Fibroblast of pulmonary artery (primary cell): ENCODE measurements at places on chromosomes 5 and 9.

GRCh38 chr5:69083412-69083811, 10.4 kb upstream of the SLC30A5 start:
- DNase-seq: peak; percentile 21

- DNase-seq: no peak
Measured at GRCh38 chr5:7808998-7809397, 41.9 kb downstream of the CFAP90 start.

DNA sequence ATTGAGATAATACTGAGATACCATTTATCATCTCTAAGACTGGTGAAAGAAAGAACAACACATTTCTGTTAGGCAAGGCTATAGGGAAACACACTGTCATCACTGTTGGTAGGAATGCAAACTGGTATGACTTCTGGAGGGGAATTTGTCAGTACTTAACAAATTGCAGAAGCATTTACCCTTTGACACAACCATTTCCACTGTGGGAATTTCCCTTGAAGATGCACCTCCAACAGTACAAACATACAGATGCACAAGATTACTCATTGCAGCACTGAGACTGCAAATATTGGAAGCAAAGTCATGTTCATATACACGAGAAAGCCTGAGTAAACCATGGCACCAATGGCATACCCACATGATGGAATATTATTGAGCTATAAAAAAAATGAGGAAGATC, 17.6 kb downstream of the GM2A start:
- peak; percentile 50 for DNase-seq

GRCh38 chr5:58274191-58274590, 185.7 kb downstream of the PLK2 start:
- peak; percentile 12 for DNase-seq

DNA sequence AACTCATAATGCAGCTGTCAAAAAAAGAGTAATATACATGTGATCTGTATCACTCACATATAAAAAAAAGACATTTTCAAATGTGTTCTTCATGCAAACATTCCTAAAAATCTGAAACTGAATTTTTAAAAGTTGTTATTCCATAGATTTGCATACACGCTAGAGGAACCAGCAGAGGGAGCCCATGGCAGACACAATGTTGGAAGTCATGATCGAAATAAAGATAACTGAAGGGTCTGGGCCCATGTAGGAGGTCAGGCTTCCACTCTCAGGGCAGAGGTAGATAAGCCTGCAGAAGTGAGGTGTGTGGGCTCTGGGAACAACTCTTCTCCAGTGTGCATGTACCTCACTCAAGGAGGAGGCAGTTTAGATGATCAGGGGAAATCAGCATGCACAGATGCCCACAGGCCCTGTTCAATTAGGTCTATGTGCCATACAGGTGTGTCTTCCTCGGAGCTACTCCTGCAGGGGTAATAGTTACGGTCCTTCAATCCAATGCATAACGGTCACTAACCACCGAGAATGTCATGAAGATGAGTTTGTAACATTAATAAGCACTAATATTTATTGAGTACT, 208.6 kb downstream of the EPB41L4A start:
- peak; percentile 57 for DNase-seq

- no peak for DNase-seq
Measured at GRCh38 chr5:163497315-163497714, 8.1 kb upstream of the MAT2B start.

GRCh38 chr5:111707630-111708164, 49.3 kb downstream of the NREP start:
- no peak for DNase-seq

- DNase-seq: peak; percentile 70
Measured at GRCh38 chr5:172769616-172770373, 1.2 kb downstream of the DUSP1 start.

DNA sequence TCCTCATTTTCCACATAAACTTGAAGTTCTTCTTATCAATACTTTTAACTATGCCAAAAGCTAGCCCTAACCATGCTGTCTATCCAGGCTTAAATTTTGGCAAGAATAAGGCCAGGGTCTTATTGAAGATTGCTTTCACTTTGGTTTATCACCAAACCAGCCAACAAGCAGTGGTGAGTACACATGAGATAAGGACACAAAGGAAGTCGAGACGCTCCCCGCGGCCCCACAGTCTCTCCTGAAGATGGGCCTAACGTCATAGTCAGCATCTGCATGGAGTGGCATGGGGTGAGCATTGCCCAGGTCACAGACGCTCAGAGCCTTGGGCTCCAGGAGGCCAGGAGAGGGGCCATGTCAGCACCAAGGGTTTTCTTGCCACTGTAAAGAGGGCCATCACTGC, 80.3 kb downstream of the ATPSCKMT start:
- DNase-seq: no peak

GRCh38 chr5:154749491-154749890, 5.7 kb upstream of the LARP1 start:
- DNase-seq: no peak

DNA sequence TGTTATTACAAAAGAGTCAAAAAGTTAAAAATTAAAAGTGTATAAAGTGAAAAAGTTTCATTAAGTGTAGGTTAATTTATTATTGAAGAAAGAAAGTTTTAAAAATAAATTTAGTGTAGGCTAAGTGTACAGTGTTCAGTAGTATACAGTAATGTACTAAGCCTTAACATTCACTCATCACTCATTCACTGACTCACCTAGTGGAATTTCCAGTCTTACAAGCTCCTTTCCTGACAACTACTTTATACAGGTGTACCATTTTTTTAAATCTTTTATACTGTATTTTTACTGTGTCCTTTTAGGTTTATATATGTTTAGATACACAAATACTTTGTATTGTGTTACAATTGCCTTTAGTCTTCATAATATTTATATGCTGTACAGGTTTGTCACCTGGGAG, 530.2 kb upstream of the FAM174A start:
- no peak for DNase-seq

GRCh38 chr5:100790170-100790665, 112.9 kb downstream of the ST8SIA4 start:
- no peak for DNase-seq

- no peak for DNase-seq
Measured at GRCh38 chr5:1769752-1770442, 29.7 kb downstream of the MRPL36 start.

- no peak for DNase-seq
Measured at GRCh38 chr9:137943655-137944054, 66.1 kb downstream of the CACNA1B start.

DNA sequence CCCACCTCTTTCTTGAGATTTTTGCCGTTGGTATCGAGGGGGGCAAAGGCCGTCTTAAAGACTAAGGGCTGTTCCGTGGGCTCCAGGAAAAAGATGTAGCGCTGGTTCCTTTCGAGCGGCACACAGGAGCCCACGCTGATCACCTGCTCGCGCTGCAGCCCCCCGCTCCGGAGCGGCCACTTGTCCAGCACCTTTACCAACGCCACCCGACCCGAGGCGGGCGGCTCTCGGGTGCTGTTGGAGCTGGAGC, 781 bp downstream of the NRG2 start:
- DNase-seq: no peak

GRCh38 chr5:94707359-94707758, 88.9 kb downstream of the SLF1 start:
- DNase-seq: no peak

DNA sequence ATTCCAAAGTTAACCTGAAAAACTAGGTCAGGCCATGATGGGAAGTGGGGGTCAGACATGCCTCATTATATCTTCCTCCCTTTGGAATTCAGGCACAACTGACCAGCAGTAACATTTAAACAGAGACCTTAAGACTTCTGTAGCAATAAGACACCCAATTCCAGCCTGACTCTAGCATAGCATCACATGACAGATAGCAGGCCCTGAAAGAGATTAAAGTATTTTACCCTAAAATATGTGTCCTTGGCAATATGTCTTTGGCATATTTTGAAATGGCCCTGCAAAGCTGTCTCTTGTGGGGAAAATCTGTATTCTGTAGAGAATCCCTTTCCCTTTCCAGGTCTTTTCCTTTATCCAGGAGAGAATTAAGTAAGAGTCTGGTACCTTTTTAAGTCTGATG, 34.3 kb downstream of the S1PR3 start:
- no peak for DNase-seq

- DNase-seq: peak; percentile 34
Measured at GRCh38 chr5:88875341-88876234, 7.4 kb downstream of the MEF2C start.

GRCh38 chr9:13443346-13444244, 164.1 kb upstream of the MPDZ start:
- DNase-seq: no peak

- DNase-seq: no peak
Measured at GRCh38 chr5:58403822-58404433, 56.0 kb downstream of the PLK2 start.

GRCh38 chr9:20524776-20525175, 97.5 kb downstream of the MLLT3 start:
- DNase-seq: no peak

- no peak for DNase-seq
Measured at GRCh38 chr9:127965953-127966352, 14.8 kb downstream of the EEIG1 start.

DNA sequence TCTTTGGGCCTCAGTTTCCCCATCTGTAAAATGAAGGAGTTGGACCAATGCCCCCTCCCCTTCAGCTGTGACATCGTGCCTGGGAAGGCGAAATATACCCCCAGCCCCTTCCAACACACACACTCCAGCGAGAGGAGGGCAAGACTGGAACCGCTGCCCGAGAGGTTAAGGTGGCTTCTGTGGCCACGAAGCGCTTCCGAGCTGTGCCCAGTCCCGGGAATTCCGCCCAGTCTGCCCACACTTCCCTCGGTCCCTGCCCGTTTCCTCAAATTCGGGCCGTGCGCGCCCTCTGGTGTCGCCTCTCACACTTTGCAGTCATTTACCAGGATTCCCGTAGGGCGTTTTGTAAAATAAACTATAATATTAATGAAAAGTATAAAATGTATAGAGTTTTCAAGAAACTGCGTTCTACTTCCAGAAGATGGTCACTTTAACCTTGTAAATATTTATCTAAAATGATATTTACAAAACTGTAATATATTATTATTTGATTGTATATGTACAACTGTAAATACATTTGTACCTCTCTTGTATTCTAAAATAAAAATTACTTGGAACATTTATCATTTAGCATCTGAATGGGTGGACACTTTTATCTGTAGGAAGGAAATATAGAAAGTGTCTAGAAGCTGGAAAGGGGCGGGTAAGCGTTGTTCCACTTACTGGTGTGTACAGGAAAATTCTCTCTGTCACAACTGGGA, 11.0 kb upstream of the EXOSC2 start:
- DNase-seq: peak; percentile 80
